ENCODE measurements at places on chromosomes 5 and 9.
A peak's percentile ranks its signal among the peaks of the same experiment; 100 is the strongest.

DNA sequence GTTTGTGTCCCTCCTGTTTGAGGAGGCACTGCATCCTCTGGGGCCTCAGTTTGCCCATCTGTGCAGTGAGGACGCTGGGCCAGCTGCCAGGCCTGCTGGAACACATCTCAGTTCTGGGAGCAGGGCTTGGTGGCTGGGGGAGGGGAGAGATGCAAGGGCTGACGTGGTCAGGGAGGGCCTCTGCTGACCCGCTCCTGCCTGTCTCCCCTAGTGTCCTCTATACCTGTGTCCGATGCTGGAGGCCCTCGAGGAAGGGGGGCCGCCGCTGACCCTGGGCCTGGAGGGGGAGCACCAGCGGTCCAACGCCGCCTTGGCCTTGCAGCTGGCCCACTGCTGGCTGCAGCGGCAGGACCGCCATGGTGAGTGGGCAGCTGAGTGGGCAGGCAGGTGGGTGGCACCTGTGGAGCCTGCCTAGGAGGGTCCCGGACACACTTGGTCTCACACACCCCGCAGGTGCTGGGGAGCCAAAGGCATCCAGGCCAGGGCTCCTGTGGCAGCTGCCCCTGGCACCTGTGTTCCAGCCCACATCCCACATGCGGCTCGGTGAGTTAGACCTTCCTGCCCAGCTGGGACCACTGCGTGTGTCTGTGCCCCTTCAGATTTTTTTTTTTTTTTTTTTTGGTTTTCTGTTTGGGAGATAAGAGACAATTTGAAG, 5.8 kb downstream of the FPGS start:
- DNase-seq = no peak

- no peak for DNase-seq
These were observed at the start of gene PROB1 for GRCh38 chr5:139394654-139395566. PROB1 (minus strand) TSS chr5:139395104; CDS start chr5:139395081, 23 bp downstream.

DNA sequence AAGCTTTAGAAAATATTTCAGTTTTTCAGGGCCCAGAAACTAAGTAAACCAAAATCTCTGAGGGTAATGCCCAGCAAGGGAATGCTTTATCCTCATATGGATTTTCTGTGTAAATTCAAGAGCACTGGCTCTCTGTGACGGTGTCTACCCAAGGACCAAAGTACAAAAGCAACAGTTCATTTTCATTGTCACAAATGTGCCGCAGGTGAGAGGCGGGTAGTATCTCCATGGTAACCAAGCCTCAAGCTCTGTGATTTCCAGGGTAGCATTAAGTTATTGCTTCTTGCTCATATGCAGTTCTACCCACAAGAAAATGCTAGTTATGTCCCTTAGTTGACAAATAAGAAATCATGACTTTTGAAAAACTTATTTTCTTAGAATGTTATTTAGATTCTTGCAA, 164.3 kb downstream of the MTRR start:
- DNase-seq = no peak

- no peak for DNase-seq
These were observed 127.8 kb upstream of the CCDC180 start for GRCh38 chr9:97179616-97180015.

GRCh38 chr5:127878174-127878750, 175.1 kb downstream of the CCDC192 start:
- no peak for DNase-seq

- peak; percentile 16 for DNase-seq
These were observed 84.5 kb downstream of the ACER2 start for GRCh38 chr9:19493174-19493811.

DNA sequence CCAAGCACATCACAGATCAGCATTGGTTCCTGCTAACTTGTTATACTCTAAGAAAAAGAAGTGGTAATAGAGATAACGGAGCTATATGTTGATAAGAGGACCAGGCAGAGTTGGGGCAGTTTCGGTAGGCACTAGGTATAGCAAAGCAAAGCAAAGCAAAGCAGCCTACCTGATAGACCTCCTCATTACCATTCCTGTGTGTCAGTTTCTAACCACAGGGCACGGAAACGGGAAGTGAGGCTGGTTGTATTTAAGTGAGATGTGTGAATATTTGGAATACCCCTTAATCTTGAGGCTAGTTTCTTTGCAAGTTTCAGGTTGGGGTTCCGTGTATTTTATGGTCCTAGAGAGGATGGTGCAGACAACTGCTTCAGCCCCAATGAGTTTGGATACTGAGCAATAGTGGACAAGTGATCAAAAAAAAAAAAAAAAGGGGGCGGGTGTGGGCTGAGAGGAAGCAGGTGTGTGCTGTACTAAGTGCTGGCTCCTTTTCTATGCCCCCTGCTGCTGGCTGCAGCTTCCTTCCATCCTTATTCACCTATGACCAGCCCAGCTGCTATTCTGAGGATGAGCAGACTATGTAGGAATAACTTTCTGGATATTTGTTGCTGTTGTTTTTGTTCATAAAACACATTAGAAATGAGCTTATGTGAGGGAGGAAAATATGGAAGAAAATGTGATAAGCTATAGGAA, 183.3 kb downstream of the SH3GL2 start:
- no peak for DNase-seq

DNA sequence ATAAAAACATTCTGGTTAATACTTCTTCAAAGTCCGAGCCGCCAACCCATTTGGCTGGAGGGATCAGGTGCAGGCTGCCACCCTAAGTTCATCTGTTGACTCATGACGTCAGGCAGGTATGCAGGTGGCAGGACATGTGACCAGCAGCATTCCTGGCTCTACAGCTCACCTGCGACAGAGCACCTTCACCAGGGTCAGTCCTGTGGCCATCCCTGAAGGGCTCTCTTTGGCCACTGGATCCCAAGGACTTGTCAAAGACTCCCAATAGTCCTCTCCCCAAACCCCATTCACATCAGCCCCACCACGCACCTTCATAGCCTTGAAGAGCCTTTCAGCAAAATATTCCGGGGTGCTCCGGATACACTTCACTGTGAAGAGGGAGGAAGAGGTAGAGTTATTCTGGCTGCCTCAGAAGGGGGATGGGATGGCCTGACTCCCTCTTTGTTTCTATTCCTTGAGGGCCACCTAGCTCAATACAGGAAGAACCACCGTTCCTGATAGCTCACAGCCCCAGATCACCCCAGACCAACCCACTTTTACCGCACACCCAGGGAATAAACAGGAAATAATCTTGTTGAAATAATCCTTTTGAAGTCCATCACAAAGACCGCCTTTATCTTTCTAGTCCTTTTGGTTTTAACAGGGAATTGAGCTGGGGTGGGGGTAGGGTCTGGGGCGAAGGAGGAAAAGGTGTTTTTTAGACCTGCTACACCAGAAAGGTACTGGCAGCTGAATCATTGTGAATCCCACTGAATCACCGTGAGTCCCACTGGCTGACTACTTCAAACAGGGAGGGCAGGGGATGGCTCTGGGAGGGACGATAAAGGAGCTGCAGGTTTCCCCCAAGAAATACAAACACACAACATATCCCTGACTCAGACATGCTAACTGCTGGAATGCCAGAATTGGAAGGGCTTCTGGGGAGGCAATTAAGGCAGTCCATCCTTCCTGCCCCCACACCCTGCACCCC, 26.4 kb downstream of the ANXA6 start:
- no peak for DNase-seq

Measured in stimulated activated CD4-positive, alpha-beta T cell treated with anti-CD3 and anti-CD28 coated beads, Interleukin-4, amount 100 ng/mL, for 4 hours (primary cell).